ENCODE measurements at places on chromosomes 3 and 15.

GRCh38 chr3:30664459-30664858 lies 58.1 kb downstream of the TGFBR2 start:
- no peak for DNase-seq

GRCh38 chr3:24460974-24461373 lies 33.7 kb downstream of the THRB start:
- no peak for DNase-seq

DNA sequence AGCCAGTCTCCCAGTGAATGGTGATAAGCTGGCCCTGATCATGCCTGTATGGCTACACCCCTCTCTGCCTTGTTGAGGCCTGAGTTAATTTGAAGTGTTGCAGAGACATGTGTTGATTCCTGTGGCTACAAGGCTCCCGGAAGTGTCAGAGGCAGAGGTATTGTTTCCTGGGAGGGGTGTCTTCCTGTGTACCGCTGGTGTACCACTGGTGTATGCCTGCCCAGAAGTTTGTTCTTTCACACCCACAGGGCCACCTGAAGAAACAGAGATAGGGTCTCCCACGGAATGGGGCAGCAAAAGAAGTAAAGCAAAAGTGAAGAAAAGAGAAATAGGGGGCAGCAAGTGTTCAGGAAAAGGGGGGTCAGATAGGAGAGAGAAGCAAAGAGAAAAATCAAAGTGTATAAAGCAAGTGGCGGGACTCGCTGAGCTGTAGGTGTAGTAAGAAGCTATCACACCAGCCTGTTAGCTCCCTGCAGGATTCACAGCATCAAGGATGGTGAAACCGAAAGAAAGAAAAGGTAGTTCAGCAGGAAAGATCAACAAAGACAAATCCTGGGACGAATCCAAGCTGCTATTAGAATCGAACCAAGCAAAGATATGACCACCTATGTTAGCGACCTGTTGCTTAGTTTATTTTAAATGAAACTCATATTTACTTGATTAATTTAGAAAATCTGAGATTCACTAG lies 36.6 kb upstream of the CD47 start:
- DNase-seq = no peak

DNA sequence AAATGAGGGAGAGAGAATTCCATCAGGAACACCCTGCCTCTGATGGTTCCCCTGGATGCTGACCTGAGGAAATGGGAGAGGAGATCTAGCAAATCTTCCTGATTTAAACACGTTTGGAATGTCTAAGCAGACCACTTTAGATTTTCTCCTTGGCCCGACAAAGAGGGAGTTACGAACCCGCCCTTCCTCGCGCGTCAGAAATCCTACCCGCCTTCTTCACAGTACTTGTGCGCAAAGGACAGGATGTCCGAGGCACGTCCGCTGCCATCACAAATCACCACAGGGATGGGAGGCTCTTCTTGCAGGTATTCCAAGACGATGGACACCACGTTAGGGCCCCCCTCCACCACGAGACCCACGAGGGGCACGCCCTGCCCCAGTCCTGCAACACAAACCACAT lies 38.6 kb downstream of the TRPM1 start:
- DNase-seq = no peak

All from DMS79 (cell line).